ENCODE measurements at places on chromosomes 2 and 18.
A peak's percentile ranks its signal among the peaks of the same experiment; 100 is the strongest.

DNA sequence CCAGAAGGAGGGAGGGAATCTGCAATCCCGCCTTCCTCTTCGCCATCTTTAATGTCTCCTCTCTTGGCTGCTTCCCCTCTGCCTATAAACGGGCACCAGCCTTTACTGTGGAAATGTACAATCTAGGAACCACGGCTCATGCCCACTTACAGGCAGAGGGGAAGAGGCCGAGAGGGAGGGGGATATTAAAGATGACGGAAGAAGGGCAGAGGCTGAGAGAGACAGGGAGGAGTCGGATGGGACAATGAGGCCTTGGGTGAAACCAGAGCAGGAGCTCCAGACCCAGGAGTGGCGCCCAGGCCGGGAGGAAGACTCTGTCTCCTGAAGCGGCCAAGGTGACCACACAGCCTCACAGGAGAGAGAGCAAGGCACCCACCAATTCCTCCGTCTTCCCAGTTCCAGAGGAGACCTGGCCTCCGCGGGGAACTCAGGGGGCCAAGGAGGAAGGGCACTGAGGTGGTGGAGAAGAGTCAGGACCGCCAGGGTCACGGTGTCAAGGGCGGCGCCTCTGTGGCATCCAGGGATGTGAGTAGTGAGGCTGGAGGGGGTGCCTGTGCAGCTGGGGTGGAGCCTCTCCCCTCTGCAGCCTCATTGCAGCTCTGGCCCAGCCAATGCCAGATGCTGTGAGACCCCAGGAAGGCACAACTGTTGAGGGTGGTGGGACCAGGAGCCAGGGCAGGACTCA, 67.8 kb downstream of the CIB4 start:
- DNase-seq = no peak

DNA sequence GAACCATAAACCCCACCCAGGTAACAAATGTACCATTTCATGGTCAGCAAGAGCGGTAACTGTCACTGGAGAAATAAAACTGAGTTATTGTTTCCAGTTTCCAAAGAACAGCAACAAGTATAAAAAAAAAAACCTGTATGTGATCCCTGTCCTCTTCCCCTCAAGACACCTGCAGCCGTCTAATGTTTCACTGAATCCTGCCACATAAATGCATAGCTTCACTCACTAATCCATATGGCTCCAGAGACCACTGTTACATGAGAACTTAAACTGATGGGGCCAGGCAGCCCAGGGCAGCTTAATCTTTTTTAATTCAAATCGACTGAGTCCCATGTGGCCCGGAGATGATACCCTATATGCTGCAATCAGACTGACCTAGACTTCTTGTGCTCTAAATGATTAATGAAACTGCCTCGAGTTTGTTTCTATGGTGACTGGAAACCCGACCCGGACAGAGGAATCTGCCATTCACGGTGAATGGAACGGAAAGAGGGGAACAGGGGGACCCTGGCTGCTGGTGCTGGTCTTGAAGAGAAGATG, 60.9 kb upstream of the SIX2 start:
- no peak for DNase-seq

DNA sequence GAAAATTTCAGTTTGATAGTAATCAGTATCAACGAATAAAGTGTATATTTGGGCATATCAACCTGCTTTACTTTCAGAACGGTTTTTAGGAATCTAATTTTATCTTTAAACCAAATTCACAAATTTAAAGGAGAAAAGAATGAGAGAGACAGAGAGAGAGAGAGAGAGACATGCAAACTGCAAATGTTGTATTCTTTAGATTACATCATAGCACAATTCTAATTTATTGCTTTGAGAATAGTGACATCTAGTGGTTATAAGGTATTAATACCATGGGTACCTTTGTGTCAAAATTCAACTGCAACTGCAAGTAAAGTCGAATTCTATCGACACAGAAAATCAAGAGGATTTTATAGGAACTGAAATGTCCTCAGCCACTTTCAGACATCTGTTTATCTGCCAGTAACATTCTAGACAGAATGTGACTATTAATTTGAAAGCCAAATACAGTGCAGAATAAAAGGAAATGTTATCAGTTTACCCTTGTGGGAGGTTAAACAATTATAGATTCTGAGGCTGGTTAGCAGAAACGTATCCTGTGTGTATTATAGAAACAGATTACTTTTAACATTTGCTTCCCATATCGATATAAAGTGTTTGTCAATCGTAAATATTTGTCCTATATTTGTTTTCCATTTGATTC, 529.8 kb upstream of the VRK2 start:
- DNase-seq = peak; percentile 41

DNA sequence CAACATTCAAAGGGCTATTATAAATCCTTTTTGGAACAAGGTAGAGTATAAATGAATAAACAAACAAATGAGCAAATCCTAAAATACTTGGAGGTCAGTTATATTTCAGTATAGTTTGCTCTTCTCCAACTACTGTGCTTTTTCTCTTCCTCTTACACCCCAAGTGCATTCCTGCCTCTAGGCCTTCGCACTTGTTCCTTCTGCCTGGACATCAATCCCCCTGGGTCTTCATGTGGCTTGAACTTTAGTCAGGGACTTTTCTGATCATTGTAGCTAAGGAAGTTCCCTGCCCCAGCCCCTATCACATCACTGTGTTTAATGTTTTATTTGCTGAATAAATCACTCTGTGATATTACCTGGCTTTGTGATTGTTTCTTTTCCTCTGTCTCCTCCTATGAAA, 418.2 kb upstream of the HNRNPA3 start:
- DNase-seq = no peak

GRCh38 chr2:29097569-29097968, 17.6 kb upstream of the CLIP4 start:
- DNase-seq = no peak

DNA sequence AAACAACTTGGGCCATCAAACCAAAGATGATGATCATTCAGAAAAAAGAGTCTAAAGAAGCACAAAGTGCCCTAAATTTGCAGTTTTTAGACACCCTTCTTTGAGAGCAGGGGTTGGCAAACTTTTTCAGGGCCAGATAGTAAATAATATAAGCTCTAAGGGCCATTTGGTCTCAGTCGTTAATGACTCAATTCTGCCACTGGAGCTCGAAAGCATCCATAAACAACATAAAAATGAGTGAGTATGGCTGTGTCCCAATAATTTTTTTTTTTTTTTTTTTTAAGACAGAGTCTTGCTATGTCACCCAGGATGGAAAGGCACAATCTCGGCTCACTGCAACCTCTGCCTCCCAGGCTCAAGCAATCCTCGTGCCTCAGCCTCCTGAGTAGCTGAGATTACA, 152.3 kb downstream of the DTNB start:
- DNase-seq = no peak

DNA sequence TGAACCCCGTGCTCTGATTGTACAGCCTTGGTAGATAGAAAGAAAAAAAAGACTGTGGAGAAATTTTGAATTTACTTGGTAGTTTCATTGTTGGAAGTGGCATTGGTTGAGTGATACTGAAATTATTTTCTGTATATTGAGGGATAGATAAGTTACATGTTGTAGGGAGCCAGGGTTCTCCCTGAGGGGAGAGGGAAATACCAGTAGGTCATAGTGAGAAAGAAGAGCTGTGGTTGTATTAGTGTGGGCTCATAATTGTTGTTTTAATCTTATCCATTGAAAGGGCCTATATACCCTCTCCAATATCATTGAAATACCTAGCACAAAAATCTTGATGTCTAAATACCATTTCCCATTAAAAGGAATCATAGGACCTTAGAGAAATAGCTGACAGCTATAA, 16.9 kb upstream of the RAB31 start:
- no peak for DNase-seq

DNA sequence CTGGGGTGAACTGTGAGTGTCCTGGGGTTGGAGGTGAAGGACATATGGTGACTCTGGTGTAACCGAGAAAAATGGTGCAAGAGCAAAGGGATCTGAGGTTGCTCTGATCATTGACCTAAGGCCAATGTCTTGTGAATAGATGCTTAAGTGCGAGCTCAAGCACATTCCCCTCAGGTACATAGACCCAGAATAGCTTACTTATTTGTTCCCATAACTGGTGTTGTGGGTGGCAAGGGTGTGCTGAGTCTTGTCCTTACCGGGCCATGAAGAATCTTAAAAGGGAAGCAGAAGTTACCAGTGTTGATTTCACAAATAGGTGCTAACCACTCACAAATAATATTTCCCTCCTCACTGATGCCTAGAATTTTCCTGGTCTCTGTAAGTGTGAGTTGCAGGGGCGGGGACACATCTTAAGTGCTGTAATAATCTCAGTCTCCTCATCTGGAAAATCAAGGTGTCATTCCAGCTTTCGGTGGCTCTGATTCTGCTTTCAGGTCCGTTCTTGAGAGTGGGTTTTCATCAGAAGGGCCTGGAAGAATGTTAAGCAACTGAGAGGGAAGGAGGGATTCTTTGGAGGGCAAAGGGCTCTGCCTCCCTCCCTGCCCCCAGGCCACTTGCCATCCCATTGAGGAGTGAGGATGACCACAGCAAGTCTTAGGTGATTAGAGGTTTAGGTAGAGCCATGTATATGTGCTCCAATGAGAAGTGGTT, 54.9 kb downstream of the LIPG start:
- DNase-seq = no peak

- DNase-seq = no peak
Observed at GRCh38 chr2:112162341-112162740, 24.2 kb downstream of the FBLN7 start.

DNA sequence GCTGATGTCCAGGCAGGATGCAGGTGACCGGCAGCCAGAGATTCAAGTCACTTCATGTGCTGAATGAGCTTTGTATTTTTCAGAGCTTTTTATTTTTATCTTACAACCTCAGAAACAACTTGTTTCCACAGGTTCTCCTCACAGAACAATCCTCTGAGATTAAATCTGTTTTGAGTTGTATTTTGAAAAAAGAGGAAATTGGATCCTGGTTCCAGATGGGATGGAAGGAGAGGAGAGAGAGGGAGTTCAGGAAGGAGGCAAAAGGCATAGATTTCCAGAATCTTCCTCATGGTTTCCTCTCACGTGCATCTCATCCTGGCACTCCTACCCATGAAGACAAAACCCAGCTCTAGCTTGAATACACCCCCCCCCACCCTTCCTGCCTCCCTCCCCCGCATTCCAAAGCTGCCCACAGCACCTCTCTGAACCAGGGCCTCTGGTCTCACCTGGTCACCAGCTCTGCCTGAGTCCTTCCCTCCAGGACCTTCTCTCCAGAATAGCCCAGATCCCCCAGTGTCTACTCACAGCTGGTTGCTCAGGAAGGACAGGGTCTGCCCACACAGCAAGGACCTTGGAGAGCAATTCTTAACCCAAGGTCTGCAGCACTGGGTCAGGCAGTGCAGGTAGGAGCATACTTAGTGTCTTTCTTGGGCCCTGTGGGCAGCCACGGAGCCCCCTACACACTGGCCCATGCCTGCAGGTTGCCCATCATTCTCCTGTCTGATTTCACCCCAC, 104.7 kb downstream of the ZFP36L2 start:
- no peak for DNase-seq

GRCh38 chr2:191942090-191942738, 95.3 kb upstream of the CAVIN2 start:
- peak; percentile 10 for DNase-seq

- DNase-seq = no peak
Observed at GRCh38 chr2:62738981-62739936, 33.7 kb downstream of the EHBP1 start.

DNA sequence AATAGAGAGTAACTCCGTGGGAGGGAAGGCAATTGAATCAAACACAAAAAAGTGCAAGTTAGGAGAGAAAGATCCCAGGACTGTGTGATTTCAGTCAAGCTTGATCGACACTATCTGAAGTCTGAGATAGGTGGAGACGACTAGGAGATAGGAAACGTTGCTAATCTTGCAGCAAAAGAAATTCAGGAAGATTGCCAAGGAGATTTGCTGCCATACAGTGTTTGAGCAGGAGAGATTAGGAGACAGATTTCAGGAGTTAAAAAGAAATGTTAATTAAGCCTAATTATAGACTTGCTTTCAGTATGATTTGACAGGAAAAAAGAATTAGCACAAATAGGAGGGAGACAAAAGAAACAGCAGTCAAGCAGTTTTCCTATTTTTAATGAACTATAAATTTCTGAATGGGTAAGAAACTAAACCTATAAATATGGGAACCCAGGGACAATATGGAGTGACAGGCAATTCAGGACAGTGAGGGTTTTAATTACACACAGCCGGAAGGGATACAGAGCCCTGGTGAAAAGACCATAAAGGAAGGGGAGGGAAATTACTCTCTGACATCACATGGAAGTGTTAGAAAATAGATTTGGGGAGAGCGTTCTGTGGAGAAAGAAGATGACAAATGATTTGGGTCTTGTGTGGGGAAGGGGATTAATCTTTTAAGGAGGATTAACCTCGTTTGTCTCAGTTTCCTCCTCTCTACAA, 72.6 kb downstream of the SUCLG1 start:
- DNase-seq = no peak

DNA sequence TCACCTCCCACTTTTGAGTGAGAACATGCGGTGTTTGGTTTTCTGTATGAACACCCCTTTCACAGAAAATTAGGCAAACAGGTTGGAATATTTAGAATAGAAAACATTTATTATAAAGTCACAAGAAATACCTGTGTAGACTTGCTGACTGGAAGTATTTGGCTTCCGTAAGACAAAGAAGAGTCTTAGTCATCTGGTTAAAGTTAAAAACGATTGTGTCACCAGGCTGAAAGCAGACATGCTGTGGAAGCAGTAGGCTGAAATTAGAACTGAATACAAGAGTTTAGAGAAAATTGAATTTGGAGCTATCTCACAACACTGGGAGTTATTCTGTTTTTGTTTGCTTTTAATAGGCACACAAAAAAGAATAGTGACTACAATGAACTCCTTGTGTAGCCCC, 16.2 kb upstream of the CLASP1 start:
- DNase-seq = peak; percentile 70

- DNase-seq = no peak
Observed at GRCh38 chr2:147375073-147375472, 469.8 kb upstream of the ACVR2A start.

DNA sequence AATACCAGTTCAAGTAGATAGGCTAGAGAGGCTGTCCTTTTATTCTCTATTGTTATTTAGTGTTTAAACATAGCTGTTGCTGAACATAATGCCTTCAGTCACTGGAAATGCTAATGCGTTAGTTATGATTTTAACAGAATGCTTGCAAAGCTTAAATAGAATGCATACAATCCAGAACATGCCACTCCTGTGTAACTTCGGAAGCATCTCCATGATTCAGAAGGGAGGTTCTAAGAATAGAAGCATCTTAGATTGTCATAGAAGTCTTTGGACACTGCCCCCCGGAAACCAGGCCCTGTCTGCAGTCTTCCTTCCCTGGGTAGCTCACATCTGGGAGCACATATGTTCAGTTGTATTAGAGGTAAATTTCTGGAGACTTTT, 73.2 kb downstream of the ZNF532 start:
- DNase-seq = no peak

DNA sequence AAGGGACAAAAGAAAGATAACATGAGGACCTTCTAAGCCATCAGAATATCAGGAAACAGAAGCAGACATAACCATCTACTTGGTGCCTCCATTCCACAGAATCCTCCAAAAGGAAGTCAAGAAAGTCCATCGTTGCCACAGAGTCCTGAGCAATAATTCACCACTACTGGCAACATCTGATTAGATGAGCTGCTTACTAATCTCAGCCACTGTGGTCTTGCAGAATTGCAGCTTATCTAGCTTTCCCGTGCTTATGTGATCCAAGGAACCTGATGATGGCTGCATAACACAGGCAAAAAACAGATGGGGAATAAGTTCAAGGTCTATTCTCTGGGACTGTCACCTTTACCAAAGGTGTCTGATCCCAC, 278.5 kb downstream of the AFF3 start:
- no peak for DNase-seq

- peak; percentile 78 for DNase-seq
Observed at GRCh38 chr2:567865-568638, 109.2 kb downstream of the TMEM18 start.
